ENCODE measurements at places on chromosomes 3 and 15.
A peak's percentile ranks its signal among the peaks of the same experiment; 100 is the strongest.

GRCh38 chr3:43132193-43132592 is 26.3 kb upstream of the POMGNT2 start:
- no peak for DNase-seq

GRCh38 chr3:195757438-195757770 is 36.6 kb downstream of the MUC20 start:
- no peak for DNase-seq

DNA sequence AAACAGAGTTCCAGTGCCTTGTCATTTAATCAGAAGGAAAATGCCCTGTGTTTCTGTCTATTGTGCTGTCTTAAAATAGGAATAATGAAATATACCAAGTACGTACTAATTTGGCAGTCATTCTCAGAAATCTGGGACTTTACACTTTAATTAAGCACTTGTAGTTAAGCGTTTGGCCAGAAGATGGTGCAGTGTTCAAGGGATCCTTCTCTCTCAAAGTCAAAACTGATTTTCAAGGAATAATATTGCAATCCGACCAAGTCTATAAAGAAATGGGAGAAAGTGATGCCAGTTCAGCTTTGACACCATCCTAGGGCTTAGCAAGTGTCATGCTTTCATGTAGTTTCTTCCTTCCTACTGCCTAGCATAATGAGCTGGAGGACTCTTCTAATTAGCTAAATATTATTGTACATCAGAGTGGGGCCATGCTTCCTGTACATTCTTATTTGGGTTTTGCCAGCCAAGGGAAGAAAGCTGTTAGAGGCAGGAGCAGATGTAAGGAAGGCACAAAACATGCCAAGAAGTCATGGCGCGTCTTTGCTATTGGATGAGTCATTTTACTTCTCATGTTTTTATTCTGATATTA is 64.8 kb downstream of the SAMMSON start:
- DNase-seq, result peak; percentile 4

DNA sequence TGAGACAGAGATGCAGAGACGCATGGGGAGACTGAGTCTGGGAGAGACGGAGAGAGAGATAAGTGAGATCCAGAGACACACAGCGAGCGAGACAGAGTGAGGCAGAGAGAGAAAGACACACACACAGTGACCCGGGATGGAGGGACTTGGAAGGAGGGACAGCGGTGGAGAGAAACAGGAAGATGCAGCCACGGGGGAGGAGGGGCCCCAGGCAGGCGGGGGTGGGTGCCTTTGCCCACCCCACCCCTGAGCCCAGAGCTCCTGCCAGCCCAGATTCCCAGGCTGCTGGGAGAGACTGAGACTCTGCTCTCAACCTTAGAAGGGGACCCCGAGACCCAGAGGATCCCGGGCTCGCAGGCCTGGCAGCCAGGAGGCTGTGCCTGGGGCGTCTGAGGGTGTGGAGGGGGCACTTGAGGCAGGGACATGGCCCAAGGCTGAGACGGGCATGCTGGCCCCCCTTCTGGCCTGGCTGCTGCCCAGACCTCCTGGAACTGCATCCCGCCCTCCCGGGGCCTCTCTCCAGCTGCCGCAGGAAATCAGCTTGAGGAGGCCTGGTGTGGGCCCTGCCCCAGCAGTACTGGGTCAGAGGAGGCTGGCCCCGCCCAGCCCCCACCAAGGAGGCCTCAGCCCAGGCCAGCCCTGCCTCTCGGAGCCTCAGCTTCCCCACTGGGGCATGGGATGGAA is 18.1 kb downstream of the H1-8 start:
- DNase-seq, result no peak

DNA sequence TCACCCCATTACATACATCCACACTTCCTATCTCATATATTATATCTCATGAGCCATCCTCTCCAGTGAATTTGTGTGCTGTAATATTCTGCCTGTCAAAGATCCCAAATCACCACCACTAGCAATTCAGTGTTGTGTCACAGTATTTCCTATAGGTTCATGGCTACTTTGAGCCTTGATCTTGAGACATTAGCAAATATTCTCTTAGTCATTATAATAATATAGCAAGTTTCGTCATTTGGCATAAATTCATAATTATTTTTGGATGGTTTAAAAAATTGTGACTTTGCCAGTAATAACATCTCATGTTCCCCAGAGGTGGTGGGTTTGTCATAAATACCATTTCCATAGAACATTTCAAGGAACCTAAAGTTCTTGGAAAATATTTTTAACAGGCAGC is 47.7 kb downstream of the CMSS1 start:
- no peak for DNase-seq

DNA sequence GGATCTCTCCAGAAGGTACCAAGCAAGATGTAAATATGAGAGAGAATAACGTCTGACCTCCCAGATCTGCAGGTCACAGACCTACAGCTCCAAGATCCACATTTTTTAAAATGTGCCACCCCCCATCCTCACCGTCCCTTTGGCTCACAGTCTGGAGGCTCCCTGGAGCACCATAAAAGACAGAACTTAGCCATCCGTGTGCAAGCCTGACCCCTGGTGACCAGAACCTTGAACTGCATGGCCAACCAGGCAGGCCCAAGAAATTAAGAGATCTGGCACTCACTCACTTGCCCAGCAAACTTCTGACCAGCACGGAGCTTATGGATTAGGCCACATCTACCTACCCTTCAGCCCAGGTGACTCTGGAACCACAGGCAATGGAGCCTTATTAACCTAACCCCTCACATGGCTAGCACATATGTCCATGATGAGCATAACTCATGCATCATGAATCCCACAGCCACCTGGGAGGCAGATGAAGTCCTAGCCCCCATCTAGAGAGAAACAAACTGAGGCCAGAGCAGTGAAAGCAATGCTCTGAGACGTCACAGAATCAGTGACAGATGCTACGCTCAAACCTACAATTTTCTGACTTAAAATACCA is 275.3 kb downstream of the UACA start:
- peak; percentile 68 for DNase-seq

DNA sequence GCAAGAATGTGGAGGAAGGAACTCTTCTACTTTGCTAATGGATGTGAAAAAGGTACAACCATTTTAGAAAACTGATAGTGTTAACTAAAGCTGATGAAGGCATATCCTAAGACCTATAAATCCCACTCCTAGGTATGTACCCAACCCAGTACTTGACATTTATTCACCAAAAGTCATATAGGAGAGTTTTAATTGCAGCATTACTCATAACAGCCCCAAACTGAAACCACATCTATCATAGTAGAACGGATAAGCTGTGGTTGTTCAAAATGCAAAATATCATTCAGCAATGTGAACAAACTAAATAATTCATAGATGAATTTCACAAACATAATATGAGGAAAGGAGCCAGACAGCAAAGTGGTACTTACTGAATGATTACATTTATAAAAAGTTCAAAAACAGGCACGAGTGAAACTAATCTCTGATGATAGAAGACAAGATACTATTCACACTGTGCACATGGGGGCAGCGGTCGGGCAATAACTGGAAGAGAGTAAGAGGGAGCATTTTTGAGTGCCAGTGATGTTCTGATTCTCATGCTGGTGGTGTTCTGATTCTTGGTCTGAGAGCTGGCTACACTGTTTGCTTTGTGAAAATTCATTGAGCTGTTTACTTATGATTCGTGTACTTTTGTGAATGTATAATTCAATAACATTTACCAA is 34.3 kb downstream of the GOLIM4 start:
- DNase-seq, result no peak

- no peak for DNase-seq
Observed at GRCh38 chr3:28972921-28973320, 307.9 kb upstream of the RBMS3 start.

- DNase-seq, result no peak
Observed at GRCh38 chr3:188826574-188826973, 345.2 kb upstream of the TPRG1 start.

- peak; percentile 78 for DNase-seq
Observed at GRCh38 chr15:50353251-50353974, 1.6 kb downstream of the GABPB1 start.

DNA sequence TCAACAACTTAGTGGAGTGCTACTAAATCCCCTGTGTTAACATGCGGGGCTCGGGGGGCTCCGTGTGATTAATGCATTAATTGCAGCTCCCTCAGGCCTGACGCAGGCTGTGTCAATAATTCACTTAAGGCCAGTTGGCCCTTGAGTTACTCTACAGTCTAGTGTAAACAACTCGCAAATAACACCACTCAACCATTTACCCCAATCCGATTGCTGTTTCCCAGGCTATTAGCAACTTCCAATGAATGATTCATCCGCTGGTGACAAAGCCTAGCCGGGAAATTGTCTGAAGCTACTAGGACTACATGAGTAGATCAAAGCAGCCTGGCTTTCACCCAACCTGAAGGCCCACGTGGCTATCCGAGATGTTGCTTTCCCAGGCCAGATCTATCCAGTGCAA is 121.3 kb upstream of the SOX14 start:
- DNase-seq, result no peak

DNA sequence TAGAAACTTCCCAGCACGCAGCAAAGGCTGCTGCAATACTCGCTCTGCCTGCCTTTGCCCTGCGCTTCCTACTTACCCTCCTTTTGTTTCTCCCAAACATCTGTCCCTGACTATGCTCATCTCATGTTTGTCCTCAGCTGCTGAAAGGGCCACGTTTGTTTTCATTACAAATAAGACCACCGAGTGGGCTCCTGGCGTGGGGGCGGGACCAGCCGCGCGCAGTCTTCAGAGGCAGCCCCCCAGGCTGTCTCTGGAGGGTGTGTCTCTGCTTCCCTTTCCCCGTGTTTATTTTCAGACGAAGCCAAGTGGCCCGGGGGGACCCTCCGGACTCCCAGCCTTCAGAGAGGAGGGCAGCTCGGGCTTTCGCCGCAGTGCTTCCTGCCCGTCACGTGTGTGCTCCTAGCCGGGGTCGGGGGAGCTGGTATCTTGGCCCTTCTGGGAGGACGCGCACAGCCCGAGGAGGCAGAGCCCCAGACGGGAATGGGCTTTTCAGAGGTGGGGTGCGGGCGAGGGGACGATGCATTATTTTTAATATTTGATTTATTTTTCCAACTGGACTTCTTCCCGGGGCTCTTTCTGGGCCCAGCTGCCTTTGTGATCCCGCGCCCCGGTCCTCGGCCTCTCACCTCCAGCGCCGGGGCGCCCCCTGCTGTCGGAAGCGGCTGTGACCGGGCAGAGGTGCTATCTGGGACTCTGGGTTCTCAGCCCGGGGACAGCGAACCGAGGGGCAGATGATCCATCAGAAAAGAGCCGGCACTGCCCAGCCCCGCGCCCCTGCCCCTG is 70.0 kb upstream of the CGNL1 start:
- peak; percentile 86 for DNase-seq
